ENCODE measurements at places on chromosomes 11 and 22. TPM values are rescaled to one million over a fixed set of nuclear protein-coding genes. Genes with fewer than 3 reads are reported as not detected.

The APOBEC3B gene
- polyA plus RNA-seq, result 5.5 TPM

The SLC22A8 gene
- polyA plus RNA-seq, result 51.1 TPM

The ALKBH8 gene
- 14.6 TPM for polyA plus RNA-seq

The UPK3A gene
- polyA plus RNA-seq, result 0.22 TPM

The C11orf86 gene
- polyA plus RNA-seq, result not detected

The CATSPER1 gene
- not detected for polyA plus RNA-seq

The OR2AT4 gene
- 0.04 TPM for polyA plus RNA-seq

The MFNG gene
- 9.8 TPM for polyA plus RNA-seq

DNA sequence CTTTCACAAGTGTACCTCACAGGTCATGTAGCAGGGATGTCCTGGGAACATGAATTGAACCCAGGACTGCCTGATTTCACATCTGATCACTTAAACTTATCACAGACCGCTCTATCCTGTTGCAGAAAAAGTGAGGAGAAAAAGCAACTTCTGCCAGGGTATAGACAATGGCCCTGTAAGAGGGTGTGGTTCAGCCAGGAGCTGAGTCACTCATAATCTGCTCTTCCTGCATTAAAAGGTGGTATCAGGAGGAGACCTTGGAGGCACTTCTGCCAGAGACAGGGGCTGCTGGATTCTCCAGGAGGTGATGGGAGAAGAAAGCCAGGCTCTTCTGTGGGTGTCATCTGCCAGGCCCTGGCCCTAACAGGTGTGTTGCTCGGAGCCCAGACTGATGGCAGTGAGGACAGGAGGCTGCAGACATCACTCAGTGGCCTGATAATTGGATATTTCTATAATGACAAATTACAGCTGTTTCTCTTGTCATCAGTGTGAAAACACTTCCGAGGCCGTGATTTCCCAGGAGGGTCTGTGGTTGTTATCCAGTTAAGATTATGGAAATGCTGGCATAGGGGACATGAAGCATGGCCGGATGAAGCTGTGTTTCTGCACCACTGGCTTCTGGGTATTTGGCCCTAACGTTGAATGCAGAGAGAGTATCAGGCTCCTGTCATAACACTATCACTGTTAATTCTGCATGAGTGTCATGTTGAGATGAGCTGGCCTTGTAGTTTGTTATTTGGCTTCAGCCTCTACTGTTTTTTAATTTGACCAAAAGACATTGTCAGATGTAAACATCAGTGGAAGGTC, 125.1 kb upstream of the ZBED5 start:
- DNase-seq, result no peak

GRCh38 chr22:48309836-48310235, 1517.8 kb downstream of the BRD1 start:
- no peak for DNase-seq

DNA sequence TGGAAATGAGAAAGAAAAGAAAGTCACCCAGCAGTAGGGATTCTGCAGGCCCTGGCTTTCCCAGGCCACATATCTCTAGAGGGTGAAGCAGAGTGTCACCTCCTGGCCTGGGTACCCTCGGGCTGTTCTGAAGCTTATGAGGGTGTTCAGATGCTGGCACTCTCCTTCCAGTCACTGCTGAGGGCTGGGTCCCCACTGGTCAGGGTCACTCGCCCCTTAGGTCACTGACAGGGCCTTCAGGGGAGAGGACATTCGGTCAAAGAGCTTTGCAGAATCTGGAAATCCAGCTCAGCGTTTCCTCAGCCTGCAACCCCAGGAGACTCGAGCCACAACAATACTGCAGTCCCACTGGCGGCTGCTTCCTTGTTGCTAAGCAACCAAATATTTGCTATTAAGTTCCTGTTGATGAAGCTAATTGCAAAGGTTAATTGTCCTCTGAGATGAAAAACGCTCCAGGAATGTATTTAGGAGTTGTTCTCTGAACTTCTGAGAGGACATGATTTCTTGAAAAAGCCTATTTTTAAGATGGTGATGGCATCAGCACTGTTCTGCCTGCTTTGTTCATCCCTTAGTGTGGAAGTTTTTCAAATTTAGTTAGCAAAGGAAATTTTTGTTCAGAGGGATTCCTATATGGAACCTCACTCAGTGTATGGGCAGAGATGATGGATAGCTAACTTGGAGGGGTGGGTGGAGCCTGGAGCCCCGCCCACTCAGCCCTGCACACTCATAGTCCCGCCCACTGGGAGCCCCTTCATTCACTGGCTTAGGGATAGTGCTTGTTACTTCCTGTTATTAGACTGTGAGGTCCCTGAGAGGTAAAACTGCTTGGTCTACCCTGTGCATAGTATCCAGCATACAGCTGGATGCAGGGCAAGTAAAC, 109.2 kb downstream of the CSNK2A3 start:
- DNase-seq, result peak; percentile 33

- no peak for DNase-seq
These were observed 8.7 kb upstream of the CALCA start for GRCh38 chr11:14980854-14981253.

DNA sequence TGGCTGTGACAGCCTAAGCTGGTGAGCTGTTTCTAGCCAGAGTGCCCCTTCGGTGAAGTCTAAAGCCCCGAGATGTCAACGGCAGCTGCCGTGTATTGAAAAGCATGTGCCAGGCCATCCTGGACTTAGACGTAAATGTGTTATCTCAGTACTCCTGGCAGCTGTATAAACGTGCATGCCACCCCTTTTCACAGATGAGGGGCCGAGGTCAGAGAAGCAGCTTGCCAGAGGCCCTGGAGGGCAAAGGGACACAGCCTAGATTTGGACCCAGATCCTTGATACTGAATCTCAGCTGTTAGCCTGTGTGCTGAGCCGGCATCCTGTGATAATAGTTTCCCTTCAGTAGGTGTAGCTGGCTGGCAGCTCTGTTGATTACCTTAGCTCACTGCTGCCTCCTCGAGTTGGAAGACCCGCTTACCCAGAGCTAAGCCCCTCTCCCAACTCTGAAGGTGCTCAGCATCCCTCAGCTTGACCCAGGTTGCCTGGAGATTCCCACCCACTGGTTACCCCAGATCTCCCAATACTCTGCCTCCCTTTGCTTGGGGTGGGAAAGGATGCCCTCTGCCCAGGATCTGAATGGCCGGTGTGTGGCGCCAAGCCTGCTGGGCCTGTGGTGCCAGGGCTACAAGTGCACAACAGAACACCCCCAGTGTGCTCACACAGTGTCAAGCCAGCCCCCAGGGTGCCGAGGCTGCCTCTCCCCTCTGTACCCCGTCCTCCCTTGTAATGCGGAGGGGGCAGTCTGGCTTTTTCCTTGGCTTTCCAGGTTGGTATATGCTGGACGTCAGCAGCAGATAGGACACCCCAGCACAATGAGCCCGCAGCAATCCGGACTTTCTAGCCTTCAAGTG, 59.8 kb upstream of the WNT7B start:
- DNase-seq, result no peak

- DNase-seq, result no peak
These were observed 54.1 kb upstream of the ARHGAP42 start for GRCh38 chr11:100632941-100633452.

GRCh38 chr11:44029507-44029845, 18.3 kb upstream of the ACCSL start:
- DNase-seq, result no peak

DNA sequence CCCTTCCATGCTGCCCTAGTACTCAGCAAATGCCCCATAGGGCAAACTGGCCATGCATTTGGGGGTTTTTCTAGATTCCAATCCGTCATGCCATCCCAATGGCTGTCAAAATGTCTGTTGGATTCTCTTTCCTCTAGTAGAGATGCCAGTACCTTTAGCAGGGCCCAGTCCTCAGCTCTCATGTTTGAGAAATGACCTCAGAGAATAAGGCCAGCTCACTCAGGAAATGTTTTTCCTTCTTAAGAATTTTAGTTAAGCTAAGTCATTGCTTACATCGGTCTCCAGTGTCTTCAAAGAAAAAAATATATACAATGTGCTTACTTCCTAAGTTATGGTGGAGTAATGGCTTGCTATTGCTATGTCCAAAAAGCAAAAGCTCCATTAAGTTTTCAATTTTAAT, 14.1 kb upstream of the ALKBH3 start:
- no peak for DNase-seq

DNA sequence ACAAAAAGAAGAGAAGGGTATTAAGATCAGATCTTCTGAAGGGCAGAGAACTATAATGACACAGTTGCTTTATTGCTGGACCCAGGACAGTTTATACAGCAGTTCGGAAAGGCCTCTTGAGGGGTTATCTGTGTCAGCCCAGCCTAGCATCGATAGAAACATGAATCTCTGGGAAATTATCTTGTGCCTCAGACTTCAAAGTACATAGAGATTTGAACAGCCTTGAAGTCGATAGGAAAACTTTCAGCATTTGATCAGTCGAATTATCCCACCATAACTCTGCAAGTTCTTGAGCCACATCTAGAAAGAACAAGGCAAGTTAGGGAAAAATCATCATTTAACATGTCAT, 2.5 kb upstream of the LMO2 start:
- no peak for DNase-seq

DNA sequence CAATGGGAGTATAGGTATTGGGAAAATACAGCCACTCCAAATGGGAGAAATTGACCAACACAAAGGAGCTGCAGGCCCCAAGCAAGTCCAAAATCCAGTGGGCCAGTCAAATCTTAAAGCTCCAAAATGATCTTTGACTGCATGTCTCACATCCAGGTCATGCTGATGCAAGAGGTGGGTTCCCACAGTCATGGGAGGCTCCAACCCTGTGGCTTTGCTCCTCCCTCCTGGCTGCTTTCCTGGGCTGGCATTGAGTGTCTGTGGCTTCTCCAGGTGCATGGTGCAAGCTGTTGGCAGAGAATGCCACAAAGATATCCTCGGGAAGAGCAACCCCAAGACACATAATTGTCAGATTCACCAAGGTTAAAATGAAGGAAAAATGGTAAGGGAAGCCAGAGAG, 80.8 kb downstream of the IGLL5 start:
- DNase-seq, result no peak

- DNase-seq, result no peak
These were observed 196.4 kb downstream of the GUCY1A2 start for GRCh38 chr11:106821826-106822225.

DNA sequence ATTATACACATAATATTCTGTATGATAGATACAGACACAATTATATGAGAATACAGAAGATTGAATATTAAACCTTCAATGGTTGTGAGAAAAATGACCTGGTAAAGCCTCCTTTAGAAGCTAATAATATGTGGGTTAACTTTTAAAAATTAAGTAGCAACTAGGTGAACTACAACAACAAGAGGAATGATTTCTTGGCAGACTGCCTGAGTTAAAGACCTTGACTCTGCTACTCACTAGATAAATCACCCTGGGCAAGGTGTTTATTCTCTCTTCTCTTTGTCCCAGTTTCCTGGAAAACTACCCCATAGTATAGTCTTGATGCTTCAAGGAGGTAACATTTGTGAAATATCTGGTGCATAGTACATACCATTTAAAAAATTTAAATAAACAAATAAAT, 519.6 kb upstream of the TENM4 start:
- no peak for DNase-seq

- no peak for DNase-seq
These were observed 23.9 kb upstream of the TAB1 start for GRCh38 chr22:39375646-39376045.

DNA sequence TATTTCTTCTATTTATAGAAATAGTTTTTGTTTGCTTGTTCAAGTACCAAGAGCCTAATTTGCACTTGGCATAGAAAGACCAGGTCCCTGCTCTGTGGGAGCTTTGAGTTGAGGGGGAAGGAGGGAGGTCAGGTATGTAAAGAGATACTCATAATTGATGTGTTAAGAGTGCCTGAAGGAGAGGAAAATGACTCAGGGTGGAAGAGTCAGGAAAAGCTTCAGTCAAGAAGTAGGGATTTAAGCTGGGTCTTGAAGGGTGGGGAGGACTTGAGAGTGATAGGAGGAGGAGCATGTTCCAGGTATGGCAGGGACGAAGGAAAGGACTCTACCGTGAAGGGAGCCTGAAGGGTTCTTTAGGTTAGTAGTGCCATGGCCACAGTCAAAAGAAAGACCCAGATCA, 9.0 kb downstream of the RBX1 start:
- DNase-seq, result no peak
